ENCODE measurements at places on chromosomes 12 and 14. TPM values are rescaled to one million over a fixed set of nuclear protein-coding genes. Genes with fewer than 3 reads are reported as not detected.

PLEKHH1 gene
- total RNA-seq = under 0.01 TPM

MYO1H gene
- not detected for total RNA-seq

POTEM gene
- not detected for total RNA-seq

AMDHD1 gene
- under 0.01 TPM for total RNA-seq

OR2AP1 gene
- not detected for total RNA-seq

PMCH gene
- total RNA-seq = not detected

ZBTB39 gene
- total RNA-seq = 5.2 TPM

BMP4 gene
- 2.8 TPM for total RNA-seq

SLCO1C1 gene
- not detected for total RNA-seq

MFAP5 gene
- 0.90 TPM for total RNA-seq

ING4 gene
- total RNA-seq = 22.0 TPM

C14orf39 gene
- total RNA-seq = 0.36 TPM

SLC25A21 gene
- 0.90 TPM for total RNA-seq

COL2A1 gene
- not detected for total RNA-seq

RNU6-8 gene
- not detected for total RNA-seq

KCNH3 gene
- total RNA-seq = not detected

TTC6 gene
- under 0.01 TPM for total RNA-seq

SMCO2 gene
- total RNA-seq = not detected

SERPINA9 gene
- under 0.01 TPM for total RNA-seq

B4GALNT1 gene
- 0.18 TPM for total RNA-seq

GRCh38 chr12:7269273-7269672 lies 34.6 kb upstream of the ACSM4 start:
- no peaks in the 10 kb centered on the region for H3K27me3 ChIP-seq
- no peaks in the 10 kb centered on the region for H3K36me3 ChIP-seq

GRCh38 chr14:82366803-82367202 lies 833.1 kb upstream of the SEL1L start:
- no peaks in the 10 kb centered on the region for H3K27me3 ChIP-seq
- H3K27ac ChIP-seq = no peak overlapping the region
- no peaks in the 10 kb centered on the region for H3K36me3 ChIP-seq
- no peak overlapping the region for H3K4me3 ChIP-seq

DNA sequence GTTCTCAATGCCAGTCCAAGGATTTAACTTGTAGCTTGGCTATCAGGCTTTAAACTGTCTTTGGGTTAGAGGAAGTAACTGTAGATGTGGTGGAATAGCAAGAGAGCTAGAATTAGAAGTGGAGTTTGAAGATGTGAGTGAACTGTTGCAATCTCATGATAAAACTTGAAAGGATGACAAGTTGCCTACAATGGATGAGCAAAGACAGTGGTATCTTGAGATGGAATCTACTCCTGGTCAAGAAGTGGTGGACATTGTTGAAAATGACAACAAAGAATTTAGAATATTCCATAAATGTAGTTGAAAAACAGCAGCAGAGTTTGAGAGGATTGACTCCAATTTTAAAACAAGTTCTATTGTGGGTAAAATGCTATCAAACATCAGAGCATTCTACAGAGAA lies 199.0 kb downstream of the DUSP6 start:
- no peak for DNase-seq
- H3K27me3 ChIP-seq = no peaks in the 10 kb centered on the region
- H3K4me1 ChIP-seq = no peaks in the 10 kb centered on the region
- H3K36me3 ChIP-seq = no peaks in the 10 kb centered on the region
- H3K4me3 ChIP-seq = no peak overlapping the region
- H3K27ac ChIP-seq = no peak overlapping the region

- no peaks in the 10 kb centered on the region for H3K27me3 ChIP-seq
- DNase-seq = no peak
- H3K36me3 ChIP-seq = no peaks in the 10 kb centered on the region
- H3K4me3 ChIP-seq = no peak overlapping the region
- H3K4me1 ChIP-seq = no peaks in the 10 kb centered on the region
- no peak overlapping the region for H3K27ac ChIP-seq
These were observed 11.3 kb downstream of the KIF26A start for GRCh38 chr14:104149617-104150135.

GRCh38 chr12:41509271-41510055 lies 321.3 kb downstream of the PDZRN4 start:
- H3K27me3 ChIP-seq = peaks cover 1% of the 10 kb centered on the region
- DNase-seq = no peak

- H3K4me3 ChIP-seq = no peak overlapping the region
- H3K27ac ChIP-seq = no peak overlapping the region
- H3K4me1 ChIP-seq = peaks cover 6% of the 10 kb centered on the region
- DNase-seq = no peak
- no peaks in the 10 kb centered on the region for H3K27me3 ChIP-seq
- no peaks in the 10 kb centered on the region for H3K36me3 ChIP-seq
These were observed 132.7 kb downstream of the MSRB3 start for GRCh38 chr12:65411171-65411570.

GRCh38 chr12:111886662-111887545 lies 44.9 kb downstream of the MAPKAPK5 start:
- no peak for DNase-seq
- no peak overlapping the region for H3K4me3 ChIP-seq
- no peak overlapping the region for H3K27ac ChIP-seq
- peaks cover 54% of the 10 kb centered on the region for H3K36me3 ChIP-seq
- H3K27me3 ChIP-seq = no peaks in the 10 kb centered on the region

- H3K4me3 ChIP-seq = no peak overlapping the region
- peaks cover 69% of the 10 kb centered on the region for H3K36me3 ChIP-seq
- no peak overlapping the region for H3K27ac ChIP-seq
- no peak for DNase-seq
These were observed 76.5 kb downstream of the EP400 start for GRCh38 chr12:132026061-132026795.

DNA sequence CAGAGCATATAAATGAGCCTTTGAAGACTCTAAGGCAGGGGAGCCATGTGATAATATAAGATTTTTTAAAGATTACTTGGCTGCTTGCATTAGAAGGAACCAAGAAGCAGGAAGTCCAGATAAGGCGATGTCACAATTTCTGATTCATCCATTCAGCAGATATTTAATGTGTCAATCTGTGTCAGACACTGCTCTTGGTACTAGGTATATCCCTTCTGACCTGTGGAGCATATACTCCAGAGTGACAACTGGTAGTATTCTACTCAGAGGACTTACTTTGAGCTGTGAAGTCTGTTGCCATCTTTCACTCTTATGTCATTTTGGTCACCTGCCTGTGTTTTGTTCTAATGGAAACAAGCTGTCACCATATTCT lies 10.7 kb downstream of the EID3 start:
- no peak overlapping the region for H3K4me3 ChIP-seq
- H3K27ac ChIP-seq = no peak overlapping the region

- H3K27me3 ChIP-seq = no peaks in the 10 kb centered on the region
- H3K4me3 ChIP-seq = no peak overlapping the region
- DNase-seq = no peak
- H3K36me3 ChIP-seq = no peaks in the 10 kb centered on the region
These were observed 193.9 kb upstream of the C14orf180 start for GRCh38 chr14:104385531-104386101.

Data from IMR-90 (cell line).